ENCODE measurements at places on chromosomes 2 and 18.

GRCh38 chr18:72772916-72773315, 94.9 kb downstream of the NETO1 start:
- no peak for DNase-seq

GRCh38 chr2:70757360-70757759, 10.6 kb downstream of the ADD2 start:
- no peak for DNase-seq

DNA sequence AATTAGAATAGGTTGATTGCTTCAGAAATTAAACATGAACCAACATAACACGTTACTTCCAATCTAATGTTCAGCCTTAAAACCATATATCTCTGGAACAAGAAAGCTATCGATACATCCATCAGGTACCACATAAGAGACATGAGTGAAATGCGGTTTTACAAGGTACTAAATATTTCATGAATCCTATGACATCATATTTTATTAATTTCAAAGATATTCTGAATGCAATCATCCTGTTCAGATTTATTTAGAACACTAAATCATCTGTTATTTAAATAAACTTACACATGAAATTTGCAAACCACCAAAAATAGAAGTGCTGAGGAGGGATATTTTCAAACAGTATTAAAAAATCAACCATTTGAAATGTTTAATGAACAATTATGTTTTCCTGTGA, 119.0 kb downstream of the OSBPL1A start:
- no peak for DNase-seq

DNA sequence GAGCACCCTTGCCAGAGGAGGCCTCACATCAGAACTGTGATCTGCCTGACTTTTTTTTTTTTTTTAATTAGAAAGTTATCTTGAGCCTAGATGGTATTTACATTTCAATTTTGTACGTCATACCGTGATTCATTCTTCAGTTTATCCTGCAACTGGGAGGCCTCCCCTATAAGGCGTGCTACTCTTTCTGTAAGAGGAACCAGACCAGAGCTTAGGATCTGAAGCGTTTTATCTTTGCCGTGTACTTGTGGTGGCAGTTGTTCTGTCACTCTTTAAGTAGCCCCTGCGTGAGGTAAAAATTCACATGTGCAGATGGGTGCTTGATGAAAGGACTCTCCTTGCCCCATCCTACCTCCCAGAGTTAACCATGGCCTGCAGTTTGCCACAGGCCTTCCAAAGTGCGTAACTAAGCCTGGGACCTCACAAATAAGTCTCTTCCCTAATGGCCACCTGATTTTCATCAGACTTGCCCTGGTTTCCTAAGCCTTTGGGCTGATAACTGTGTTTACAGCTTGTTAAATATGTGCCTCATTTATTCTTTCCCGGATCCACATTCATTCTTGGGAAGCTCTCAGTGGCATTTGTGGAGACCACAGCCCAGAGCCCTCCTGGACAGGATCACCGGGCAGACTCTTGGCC, 96.0 kb downstream of the MTCL1 start:
- DNase-seq, result no peak

GRCh38 chr2:187422282-187422681, 25.8 kb downstream of the CALCRL start:
- DNase-seq, result no peak

DNA sequence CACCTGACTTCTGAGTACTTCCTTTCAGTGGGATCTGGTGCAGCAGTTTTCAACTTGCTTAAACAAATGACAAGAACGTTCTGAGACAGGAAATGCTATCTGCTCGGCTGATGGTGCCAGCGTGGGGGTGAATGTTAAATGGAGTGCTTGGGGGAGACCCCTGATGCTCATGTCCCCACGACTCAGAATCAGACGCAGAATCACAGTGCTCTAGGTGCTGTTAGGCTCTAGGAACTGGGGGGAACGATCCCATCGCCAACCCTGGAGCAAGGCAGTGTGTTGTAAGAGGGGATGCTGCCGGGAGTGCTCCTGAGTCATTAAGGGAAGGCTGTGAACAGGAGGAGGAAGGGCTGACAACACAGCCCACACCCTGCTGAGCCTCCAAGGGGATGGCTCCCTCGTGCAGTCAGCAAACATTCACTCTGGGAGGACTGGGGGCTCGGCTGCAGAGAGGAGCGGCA, 34.1 kb upstream of the KCNF1 start:
- DNase-seq, result no peak

DNA sequence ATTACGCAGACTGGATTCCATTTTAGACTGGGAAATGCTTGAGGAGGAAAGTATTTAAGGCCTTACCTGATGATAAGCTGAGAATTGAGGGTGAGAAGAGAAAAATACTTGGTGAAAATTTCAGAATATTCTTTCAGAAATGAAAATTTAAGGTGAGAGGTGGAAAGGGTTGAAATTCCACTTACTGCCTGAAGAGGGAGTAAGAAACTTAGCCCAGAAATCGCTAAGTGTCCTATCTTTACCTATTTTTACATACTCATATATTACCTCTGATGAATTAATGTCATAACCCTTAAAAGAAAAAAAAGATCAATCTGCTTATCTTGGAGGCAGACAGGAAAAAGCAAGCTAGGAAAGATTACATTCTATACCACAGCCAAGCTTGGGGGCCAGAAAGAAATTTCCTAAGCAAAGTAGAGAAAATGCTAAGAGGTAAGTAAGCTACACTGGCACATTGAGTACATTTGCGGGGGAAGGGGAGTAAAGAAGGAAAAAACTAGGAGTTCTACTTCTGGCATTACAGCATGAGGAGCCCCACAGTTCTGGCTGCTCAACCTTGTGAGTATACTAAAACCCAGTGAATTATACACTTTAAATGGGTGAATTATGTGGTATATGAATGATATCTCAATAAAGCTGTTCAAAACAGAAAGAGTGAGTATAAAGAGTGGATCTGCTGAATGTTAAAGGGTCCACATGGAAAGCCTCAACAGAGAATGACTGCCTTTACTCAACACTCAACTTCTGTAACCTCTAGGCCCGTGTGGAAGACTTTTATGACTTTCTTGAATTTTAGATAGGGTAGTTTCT, 33.8 kb downstream of the SMC6 start:
- peak; percentile 67 for DNase-seq

- DNase-seq, result no peak
These were observed 11.6 kb upstream of the RBMS1 start for GRCh38 chr2:160505256-160505655.

GRCh38 chr2:62099523-62100175, 96.3 kb upstream of the B3GNT2 start:
- no peak for DNase-seq

- DNase-seq, result no peak
These were observed 1.0 kb upstream of the FAHD2A start for GRCh38 chr2:95401480-95401879.

DNA sequence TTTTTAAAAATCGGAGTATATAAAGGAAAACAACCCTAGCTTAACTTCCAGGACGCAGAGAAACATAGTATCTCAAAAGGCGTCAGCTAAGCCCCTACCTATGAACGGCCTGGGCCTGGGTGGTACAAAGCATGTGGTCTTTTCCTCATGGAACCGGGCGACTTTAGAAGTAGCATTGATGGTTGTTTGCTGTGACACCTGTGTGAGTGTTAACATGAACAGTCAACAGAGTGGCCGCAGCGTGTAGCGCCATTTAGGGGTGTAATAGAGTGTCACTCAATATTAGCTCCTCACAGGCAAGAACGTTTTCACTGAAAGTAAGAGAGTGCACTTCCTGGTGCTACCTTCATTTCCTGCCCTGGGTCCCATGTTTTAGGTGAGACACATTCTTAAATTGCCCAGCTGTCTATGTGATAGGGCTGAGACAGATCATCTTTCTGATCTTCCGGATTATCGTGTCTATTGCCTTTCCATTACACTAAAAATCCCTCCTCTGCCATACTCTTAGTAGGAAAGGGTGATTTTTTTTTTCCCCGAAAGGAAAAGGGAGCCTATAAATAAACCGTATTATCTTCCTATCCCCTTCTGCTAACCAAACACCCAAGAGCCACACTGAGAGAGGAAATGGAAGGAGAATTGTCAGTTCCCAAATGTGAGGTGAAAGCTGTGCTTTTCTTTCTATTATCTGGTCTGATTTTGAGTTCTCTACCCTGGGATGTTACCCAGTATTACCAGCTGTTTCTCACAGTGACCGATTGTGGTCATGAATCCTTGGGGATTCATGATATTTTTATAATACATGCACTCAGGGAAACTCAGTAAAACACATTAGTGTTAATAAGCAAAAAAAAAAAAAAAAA, 1.3 kb downstream of the GORASP2 start:
- peak; percentile 84 for DNase-seq

DNA sequence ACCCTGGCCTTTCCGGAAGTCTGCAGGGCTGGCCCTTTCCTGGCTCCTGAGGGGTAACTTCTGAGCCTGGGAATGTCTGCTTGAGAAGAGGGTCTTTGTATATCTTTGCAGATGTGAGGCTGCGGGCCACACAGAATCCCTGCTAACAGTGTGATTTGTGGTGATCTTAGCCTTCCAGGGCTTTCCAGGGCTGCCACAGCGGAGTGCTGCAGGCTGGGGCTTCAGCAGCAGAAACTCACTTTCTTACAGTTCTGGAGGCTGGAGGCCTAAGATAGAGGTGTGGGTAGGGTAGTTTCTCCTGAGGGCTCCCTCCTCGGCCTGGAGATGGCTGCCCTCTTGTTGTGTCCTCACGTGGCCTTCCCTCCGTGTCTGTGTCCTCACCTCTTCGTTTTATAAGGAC, 294.7 kb upstream of the HS6ST1 start:
- DNase-seq, result no peak

- no peak for DNase-seq
These were observed 72.8 kb upstream of the WIPF1 start for GRCh38 chr2:174670446-174670845.

Data from hematopoietic multipotent progenitor cell treated with erythropoietin and hydrocortisone succinate and interleukin-3 and kit ligand, for 6 days (in vitro differentiated cells).